Esophagus mucosa (tissue), 1 donor: ENCODE measurements at places on chromosomes 4 and X. TPM values are rescaled to one million over a fixed set of nuclear protein-coding genes. Genes with fewer than 3 reads are reported as not detected.

GRCh38 chr4:48914311-48914710, 7.7 kb upstream of the OCIAD2 start:
- no peak for ATAC-seq

DNA sequence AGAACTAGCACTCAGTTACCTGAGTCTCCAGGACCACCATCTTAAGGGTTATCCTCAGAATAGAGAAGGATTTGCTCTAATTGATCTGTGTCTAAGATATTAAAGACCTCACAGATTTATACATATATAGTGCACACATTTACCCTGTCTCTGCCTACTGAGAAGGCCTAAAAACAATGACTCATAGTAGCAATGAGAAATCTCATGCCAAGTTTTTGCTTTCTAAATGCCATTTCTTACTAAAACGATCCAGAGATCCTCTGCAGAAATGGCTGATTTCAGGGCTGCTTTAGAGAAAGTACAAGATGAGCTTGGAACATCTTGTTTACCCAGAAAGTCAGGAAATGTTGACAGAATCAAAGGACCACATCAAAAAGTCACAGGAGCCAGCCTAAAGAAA, 79.1 kb upstream of the INPP4B start:
- ATAC-seq: no peak

The PSAPL1 gene
- not detected for total RNA-seq

DNA sequence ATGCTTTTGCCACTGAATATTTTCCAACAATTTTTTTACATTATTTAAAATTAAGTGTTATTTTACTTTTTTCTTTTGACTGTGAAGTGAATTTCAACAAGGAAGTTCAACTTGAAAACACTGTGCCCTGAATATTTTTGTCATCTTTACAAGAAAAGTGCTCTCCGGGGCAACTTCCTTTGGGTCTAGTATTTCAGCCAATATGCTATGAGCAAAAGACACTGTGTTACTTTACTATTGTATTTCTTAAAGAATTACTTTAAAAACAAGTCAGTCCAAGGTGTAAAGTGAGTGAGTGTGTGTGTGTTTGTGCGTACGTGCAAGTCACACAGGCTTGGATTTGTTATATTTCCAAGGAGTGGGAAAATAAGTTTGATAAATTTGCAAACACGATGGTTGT, 7.6 kb upstream of the USP53 start:
- ATAC-seq: no peak

DNA sequence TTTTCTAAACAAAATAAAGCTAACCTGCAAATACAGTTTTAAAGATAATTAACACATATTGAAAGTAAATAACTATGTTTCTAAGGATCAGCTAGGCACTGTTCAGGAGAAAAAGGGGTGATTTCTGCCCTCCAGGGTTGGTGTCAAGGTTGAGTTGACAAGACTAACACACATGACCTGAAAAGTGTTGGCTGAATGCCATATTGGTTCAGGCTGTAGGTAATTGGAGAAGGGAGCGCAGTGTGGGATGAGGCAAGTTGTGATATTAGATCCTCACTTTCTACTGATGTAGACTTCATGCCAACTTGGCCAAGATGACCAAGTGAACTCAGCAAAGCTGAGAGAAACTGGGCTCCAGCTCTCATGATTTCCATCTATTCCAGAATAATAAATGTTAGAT, 42.2 kb downstream of the PPM1K start:
- ATAC-seq: no peak

DNA sequence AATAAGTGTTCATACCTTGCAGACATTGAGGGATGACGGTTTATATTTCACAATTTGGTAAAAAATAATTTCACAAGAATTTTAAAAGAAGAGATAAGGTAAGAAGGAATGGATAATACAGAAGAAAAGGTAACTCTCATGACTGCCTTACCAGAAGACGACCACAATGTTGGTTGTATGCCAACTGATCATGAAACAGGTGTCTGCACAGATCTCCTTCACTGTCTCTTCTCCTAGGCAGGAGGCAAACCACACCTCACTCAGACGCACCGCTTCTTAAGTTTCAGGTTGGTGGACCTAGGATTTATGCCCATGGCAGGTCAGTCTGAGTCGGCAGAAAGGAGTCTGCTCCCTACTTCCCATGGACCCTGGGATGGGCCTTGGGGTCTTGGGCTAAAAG, 177.2 kb downstream of the VSIG4 start:
- ATAC-seq: no peak

- no peak for ATAC-seq
These were observed 53.8 kb downstream of the RBM47 start for GRCh38 chr4:40575846-40576245.

DNA sequence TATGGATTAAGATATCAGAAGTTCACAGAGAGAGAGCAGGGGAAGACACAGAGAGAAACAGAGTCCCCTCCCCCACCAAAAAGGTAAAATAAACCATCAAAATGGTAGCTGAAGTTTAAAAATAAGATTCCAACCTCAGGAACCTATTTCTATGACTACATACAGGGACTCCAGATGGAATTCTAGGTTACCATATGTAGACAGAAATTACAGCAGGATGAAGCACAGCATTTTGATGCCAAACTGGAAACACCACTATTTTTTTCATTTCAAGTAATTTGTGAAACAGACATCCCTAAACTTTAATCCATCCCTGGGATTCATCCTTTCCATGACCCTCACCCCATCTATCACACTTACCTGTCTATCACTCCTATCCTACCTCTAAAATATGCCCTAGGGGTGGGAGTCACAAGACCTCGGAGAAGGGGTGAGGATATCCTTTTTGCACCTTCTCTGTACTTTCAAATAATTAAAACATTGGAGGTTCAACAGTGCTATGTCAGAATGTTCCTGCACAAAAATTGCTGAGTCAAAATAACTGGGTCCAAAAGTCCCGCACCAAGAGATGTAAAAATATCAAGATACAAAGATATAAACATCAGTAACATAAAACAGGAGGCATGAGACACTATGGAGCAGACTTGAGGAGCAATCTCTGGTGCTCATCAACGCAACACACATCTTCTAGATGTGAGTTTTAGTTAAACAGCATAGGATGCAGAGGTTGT, 344.5 kb upstream of the RASGEF1B start:
- ATAC-seq: no peak

GRCh38 chr4:101232074-101232776, 115.1 kb downstream of the PPP3CA start:
- peak; percentile 83 for ATAC-seq

The FHDC1 gene
- 5.9 TPM for total RNA-seq

DNA sequence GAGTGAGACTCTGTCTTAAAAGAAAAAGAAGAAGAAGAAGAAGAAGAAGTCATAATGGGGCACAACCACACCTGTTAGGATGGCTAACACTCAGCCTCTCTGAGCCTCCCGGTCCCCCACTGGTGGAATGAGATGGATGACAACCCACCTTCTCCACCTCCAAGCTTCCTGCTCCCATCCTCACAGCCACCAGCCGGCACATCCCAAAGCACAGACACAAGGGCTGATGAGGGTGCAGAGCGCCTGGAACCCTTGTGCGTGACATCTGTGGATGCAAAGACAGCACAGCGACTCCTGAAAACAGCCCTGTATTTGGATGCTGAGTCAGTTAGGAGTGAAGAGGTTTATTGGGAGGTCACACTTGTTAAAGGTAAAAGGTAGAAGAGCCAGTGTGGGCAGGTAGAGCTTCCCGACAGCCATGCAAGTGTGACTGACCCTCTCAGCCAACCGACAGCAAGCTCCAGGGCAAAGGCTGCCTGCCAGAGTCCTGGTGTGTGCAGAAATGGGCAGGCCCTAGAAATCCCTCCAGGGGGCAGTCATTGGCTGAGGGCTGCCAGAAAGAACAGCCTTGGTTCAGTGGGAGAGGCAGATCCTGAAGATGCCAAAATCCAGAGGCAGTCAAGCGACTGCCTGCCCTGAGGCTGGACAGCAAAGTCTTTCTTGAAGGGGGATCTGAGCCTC, 26.6 kb upstream of the MAN2B2 start:
- peak; percentile 79 for ATAC-seq

The GATA1 gene
- total RNA-seq: not detected

DNA sequence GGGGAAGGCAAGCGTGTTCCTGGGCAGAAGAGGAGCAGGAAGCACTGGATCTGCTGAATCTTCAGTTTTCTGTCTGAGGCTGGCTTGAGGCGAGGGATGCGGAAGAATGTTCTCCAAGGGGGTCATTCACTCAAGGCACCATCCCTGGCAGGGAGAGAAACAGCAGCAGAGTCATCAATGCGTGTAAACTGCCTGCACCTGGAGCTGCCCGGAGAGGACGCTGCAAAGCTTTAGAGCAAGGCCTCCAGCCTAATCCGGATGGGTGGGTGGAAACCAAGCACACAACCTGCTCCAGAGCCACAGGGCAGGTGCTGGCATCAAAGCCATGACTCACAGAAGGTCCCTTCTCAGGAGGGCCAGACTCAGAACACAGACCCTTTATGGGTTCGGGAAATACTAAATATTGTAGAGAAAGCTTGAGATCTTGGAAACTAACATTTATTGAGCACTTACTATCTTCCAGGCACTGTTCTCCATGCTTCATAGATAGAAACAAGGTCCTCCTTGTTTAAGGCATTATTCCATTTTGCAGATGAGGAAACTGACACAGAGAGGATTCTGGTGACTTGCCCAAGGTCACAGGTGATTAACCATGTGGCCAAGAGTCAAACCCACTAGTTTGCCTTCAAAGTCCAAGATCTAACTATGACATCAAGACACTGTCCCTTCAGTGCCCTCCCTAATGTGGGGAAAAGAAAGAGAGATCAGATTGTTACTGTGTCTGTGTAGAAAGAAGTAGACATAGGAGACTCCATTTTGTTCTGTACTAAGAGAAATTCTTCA, 7.7 kb downstream of the PROM1 start:
- ATAC-seq: no peak

The KIAA1210 gene
- not detected for total RNA-seq

GRCh38 chr4:153471698-153472093, 5.5 kb downstream of the TMEM131L start:
- ATAC-seq: peak; percentile 44

The SH3D19 gene
- 31.6 TPM for total RNA-seq

- ATAC-seq: no peak
These were observed 23.2 kb downstream of the HDX start for GRCh38 chrX:84479086-84479485.

DNA sequence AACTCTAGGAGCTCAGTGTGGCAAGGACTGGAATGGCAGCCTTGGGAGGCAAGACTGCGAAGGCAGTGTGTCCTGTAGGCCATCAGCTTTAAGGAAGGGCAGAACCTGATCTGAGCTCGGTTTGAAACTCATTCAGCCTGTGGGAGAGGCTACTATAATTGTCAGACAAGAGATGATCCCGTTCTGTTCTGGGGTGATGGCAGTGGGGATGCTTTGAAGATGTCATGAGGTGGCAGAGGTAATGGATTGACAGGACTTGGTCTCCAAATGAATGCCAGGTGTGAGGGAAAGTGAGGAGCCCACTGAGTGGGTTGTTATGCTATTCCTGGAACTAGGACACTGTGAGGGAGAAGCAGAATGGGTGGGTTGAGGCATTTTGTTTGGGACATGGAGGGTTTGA, 144.9 kb downstream of the PJA1 start:
- no peak for ATAC-seq

GRCh38 chrX:148723551-148723950, 223.1 kb downstream of the AFF2 start:
- no peak for ATAC-seq

The UGT2B15 gene
- not detected for total RNA-seq

DNA sequence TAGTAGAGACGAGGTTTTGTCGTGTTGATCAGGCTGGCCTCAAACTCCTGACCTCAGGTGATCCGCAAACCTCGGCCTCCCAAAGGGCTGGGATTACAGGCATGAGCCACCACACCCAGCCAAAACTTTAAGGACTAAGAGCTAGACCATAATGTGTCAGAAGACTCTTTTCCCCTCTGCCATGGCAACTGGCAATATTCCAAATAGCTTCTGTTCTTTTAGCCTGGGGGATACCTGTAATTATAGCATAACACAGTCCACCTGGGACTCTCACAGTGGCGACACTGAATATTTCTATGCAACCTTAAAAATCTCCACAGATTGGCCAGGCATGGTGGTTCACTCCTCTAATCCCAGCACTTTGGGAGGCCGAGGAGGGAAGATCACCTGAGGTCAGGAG, 45.5 kb upstream of the RBM47 start:
- no peak for ATAC-seq

DNA sequence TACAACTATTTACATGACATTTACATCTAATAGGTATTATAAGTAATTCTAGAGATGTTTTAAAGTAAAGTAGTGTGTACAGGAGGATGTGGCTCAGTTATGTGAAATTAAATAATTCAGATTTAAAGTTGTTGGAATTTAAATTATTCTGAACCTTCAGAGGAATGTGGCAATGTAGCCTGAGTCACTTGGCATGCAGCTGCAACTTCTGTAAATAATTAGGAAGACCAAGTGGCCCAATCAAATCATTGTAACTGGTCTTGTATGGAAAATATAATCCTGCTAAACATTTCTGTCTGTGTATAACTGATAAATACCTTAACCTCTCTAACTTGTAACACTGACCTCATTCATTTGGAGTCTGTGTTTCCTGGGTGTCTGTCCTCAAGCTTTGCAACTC, 828.9 kb downstream of the GLUD2 start:
- ATAC-seq: no peak

The CSN1S1 gene
- total RNA-seq: not detected

DNA sequence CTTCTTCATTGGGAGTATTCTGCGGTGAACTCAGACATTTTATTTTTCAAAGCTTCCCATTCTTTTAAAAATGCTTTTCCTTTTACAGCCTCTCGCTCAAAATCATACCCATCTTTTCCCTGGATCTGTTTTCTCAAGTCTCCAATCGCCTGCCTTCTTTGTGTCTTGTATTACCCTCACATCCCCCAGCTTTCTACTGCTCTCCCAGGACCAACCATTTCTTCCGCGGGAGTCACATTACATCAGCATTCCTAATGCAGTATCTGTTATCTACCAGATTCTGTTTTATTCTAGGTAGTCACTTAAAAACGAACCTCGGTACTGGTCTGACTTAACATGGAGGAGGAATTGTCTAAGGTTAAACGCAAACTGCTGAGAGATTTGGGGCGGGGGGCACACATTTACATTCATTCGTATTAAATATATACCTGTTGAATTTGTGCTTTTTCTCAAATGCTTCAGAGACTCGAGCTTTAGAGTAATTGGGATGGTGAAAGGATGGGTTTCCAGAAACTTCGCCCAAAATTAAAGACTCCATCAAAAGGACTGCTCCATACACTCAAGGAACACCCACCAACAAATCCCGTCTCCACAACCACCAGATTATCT, 493 bp upstream of the UCHL1 start:
- ATAC-seq: no peak

- no peak for ATAC-seq
These were observed 421.5 kb upstream of the EPHA5 start for GRCh38 chr4:66091786-66092185.

DNA sequence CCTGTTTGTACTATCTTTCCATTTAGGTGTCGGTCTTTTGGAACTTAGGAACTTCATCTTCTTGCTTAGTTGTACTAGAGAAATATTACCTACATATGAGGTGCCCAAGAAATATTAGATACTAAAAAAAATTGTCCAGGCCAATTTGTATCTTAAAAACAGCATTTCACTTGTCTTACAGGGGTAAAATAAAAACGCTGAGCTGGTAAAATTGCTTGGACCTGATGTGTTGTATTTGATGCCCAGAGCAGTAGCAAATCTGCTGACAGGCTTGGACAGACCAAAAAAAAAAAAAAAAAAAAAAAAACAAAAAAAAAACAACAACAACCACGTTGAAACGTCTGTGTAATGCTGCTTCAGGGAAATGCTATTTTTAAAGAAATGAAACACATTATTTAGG, 150.4 kb upstream of the ARX start:
- ATAC-seq: no peak
